ENCODE measurements at places on chromosomes 5 and 9.

GRCh38 chr5:127696683-127697082 is 6.5 kb upstream of the CCDC192 start:
- DNase-seq = no peak

GRCh38 chr9:102974530-102974929 is 20.6 kb upstream of the CYLC2 start:
- no peak for DNase-seq

DNA sequence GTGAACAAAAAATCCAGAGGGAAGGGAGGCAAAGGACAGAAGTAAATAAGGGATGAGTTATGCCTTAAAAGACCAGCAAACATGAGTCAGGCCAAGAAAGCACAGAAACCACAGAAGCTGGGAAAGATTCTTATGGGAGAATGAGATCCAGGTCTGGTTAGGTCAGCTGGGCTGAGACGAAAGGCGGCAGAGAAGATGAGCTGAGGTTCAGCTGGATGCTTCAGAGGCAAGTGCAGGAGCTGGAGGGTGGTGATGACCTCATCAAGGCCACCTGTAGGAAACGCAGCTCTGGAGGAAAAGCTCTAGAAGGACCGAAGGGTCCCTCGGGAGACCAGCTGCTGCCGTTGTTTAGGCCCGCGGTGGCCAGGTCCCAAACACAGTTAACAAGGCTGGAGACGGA is 152.0 kb downstream of the MYO10 start:
- no peak for DNase-seq

DNA sequence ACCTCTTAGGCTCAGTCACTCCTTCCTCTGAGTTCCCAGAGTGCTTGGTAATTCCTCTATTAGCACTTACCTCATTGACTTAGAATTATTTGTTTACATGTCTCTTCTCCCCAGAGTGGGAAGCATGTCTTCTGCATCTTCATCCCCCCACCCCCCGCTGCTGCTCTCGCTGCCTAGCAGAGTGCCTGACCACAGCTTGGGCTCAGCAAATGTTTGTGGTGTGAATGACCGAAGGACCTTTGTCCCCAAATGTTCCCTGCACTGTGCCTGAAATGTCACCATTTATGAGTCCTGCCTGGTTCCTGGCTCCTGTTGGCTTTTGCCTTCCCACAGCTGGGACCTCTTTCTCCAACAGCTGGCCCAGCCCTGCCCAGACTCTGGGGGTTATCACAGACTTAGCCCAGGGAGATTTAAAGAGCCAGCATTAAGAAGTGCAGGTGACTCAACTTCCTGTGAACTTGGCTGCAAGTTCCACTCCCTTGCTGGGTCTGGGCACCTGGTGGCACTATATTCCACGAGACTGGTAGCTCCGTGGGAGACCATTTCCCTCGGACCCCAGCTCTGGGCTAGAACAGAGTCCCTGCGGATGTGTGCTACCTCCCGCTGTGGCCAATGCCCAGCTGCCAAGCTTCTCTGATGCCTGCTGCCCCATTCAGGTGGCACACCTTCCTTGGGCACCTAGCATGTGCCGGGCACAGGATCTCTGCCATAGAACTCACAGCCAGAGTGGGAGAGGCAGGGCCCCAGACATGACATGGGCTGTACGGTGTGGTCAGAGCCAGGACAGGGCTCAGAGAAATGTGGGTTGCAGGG is 1.8 kb upstream of the HMCN2 start:
- DNase-seq = no peak

DNA sequence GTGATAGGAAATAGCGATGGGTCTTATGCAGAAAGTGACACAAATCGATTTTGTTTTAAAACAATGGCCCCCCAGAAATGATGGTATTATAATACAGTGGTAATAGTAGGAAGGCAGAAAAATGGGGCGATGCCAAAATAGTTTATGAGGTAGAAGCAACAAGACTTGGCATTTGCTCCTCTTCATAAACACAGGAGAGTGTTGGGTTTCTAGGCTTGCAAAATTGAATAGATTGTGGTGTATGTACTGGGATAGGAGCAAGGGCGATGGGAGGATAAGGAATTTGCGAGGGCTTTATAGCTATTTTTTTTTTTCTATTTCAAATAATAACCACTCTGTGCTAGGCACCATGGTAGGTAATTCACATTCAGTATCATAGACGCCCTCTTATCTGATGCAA is 49.2 kb upstream of the ABCA1 start:
- DNase-seq = no peak

- DNase-seq = no peak
Measured at GRCh38 chr9:84305497-84306131, 34.9 kb downstream of the SLC28A3 start.

DNA sequence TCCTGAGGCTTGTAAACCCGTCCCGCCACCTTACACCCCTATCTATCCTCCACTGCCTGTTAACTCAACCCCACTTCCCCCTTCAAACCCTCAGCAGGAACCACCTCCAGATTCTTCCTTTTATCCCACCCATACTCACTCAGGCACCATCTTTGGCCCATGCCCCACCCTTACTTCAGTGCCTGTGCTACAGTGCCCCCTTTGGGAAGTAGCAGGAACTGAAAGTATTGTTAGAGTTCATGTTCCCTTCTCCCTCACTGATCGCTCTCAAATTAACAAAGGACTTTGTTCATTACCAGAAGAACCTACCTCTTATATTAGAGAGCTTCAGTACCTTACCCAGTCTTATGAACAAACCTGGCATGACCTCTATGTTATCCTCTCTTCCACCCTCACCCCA is 92.2 kb upstream of the MOCS2 start:
- no peak for DNase-seq
